ENCODE measurements at places on chromosomes 16 and 17.

DNA sequence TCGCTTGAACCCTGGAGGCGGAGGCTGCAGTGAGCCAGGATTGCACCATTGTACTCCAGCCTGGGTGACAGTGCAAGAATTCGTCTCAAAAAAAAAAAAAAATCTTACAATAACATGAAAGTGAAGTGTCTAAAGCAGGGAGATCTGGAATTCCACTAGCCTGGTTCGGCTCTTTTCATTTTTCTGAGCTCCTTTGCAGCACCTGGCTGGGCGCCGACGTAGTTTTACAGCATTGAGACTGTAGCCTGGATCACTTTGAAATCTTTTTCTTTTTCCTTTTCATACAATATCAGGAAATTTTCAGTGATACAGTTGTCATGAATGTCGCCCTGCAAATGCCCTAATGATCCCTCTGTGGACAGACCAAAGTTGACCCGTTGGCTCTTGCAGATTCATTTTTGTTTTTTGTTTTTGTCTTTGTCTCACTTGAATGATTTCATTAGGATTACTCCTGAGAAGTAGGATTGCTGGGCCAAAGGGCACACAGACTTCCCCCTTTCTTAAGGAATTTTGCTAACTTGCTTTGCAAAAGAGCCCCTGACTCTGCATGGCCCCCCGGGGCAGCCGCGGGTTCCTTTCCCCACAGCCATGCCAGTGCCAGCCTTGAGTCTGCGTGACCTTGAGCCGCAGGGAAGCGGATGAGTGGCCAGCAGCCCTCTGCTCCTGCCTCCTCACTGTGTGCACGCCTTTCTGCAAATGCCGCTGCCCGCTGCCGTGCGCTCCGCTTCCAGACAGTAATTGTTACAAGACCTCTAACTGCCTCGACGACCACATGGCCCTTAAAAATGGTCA is 28.0 kb downstream of the CRISPLD2 start:
- no peak for DNase-seq

DNA sequence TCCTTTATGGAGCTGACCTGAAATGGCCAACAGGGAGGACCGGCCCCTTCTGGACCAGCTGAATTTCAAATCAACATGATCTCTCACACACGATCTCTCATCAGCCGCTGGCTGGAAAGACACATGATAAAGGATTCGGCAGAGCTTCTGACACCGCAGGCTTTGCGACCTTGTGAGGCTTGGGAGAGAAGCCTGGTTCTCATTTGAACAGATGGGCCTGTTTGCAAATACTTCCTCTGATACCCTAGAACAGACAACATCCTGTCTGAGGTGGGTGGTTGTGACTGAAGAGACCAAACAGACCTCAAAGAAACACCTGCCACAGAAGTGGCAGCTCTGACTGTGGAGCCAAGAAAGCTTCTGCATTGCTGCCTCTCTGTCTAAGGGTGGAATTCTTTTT is 77.9 kb upstream of the SDK2 start:
- no peak for DNase-seq

- no peak for DNase-seq
Measured at GRCh38 chr17:17445296-17445924, 31.4 kb upstream of the MED9 start.

GRCh38 chr16:53506254-53506653 is 3.2 kb upstream of the AKTIP start:
- DNase-seq = no peak

GRCh38 chr16:85210423-85211169 is 98.3 kb upstream of the CIBAR2 start:
- no peak for DNase-seq

- peak; percentile 88 for DNase-seq
Measured at GRCh38 chr16:46787909-46788308, 39.8 kb upstream of the MYLK3 start.

- peak; percentile 50 for DNase-seq
Measured at GRCh38 chr16:2212362-2213324, 2.0 kb upstream of the BRICD5 start.

DNA sequence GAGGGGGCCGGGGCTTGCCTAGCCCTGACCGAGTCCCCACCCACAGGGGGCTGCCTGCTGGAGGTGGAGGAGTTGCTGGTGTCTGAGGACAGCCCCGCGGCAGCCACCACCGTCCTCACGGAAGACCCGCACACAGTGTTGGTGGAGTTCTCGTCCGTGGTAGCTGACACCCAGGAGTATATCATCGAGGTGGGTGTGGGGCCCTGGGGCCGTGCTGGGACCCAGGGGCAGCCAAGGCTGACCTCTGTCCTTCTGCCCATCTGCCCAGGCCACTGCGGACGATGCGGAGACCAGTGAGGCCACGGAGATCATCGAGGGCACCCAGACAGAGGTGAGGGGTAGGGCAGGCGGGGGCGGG is 1.5 kb upstream of the DNASE1L2 start:
- no peak for DNase-seq

DNA sequence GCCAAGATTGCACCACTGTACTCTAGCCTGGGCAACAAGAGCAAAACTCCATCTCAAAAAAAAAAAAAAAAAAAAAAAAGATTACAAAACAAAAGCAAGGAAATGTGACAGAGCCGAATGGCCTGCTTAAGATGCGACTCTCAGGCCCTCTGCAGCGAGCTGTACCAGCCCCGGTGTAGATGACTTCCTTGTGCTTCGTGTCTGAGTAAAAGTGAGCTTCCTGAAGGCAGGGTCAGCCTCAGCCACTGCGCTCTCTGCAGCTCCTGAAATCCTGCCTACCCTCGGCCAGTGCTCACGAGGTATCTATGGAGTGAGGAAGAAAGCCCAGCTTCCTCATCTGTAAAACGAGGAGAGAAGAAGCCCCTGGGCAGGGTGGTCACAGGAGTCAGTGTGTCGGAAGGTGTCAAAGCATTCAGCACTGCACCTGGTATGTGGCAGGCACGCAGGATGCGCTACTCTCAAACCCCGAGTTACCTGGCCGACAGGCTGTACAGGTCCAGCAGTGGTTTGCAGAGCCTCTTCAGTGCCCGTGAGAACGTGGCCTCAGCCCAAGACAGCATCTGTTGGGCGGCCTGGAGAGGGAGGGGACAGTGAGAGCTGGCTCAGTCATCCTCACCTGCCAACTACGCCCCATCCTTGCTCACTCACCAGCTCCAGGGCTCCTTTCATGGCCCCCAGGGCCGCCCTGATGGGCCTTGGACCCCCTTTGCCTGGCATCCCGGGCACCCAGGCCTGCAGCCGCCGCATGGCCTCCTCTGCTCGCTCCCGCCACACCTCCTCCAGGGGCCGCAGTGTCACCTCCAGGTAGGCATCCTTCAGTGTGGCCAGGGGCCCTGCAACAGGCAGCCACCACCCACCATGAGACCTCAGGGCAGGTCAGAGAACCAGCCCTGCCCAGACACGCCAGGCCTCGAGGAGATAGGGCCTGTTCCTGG is 44.6 kb downstream of the RMI2 start:
- DNase-seq = peak; percentile 49

DNA sequence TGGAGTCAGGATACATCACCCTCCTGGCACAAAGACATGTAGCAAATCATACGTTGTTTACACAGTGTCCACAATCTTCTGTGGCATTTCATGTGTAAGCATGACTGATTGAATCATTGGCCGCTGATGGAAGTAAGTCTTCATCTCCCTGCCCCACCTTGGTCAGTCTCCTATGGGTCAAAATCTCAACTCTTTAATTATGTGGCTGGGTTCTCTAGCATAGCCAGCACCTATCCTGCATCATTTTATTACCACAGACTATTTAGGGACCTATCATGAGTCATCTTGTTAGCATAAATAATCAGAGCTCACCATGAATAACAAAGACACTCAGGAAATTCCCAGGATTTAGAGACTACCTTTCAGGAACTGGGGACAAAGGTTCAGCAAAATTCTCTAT is 15.9 kb downstream of the TANC2 start:
- DNase-seq = no peak

DNA sequence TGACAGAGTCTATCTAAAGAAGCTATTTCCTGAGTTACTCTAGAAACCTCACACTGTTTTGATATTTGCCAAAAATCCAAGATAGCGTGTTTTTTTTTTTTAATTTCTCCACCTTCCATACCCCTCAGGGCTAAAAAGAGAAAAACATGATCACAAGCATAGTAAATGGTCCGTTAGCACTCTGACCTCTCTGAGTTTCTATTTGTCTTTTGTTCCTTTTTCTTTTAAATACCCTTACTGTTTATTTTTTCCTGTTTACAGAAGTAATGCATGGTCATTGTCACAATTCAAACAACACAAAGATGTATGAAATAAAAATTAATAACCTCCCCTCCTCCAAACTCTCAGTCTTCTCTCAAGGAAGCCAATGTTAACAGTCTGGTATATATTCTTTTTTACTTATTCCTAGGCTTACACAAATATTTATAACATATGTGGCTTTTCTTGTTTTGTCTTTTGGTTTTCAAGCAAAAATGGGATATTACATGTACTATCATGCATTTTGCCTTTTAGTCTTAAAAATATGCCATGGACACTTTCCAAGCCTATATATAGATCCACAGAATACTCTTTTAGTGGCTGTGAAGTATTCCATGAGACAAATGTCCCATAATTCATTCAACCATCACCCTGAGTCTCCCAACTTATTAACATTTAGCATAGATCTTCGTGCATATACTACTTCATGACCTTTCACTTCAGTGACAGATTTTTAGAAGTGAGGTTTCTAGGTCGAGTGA is 3.1 kb downstream of the SKAP1 start:
- no peak for DNase-seq

GRCh38 chr16:49554681-49555080 is 181.1 kb downstream of the C16orf78 start:
- DNase-seq = no peak

DNA sequence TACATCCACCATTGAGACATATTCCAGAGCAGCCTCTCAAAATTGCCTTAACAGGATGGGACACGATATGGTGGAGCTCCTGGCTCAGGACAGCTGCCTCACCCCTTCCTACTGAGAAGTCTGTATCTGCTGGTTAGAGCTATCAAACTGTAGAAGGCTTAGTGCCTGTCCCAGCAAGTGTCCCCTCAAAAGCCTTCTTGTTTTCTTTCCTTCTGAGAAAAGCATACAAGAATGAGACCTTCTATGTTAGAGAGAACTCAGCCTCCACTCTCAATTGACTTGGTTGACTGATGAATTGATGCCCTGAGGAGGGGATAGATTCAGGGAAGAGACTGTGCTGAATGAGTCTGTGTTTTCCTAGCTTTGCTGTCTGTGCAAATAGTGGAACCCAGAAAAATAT is 2020.9 kb downstream of the TP53TG3F start:
- no peak for DNase-seq

DNA sequence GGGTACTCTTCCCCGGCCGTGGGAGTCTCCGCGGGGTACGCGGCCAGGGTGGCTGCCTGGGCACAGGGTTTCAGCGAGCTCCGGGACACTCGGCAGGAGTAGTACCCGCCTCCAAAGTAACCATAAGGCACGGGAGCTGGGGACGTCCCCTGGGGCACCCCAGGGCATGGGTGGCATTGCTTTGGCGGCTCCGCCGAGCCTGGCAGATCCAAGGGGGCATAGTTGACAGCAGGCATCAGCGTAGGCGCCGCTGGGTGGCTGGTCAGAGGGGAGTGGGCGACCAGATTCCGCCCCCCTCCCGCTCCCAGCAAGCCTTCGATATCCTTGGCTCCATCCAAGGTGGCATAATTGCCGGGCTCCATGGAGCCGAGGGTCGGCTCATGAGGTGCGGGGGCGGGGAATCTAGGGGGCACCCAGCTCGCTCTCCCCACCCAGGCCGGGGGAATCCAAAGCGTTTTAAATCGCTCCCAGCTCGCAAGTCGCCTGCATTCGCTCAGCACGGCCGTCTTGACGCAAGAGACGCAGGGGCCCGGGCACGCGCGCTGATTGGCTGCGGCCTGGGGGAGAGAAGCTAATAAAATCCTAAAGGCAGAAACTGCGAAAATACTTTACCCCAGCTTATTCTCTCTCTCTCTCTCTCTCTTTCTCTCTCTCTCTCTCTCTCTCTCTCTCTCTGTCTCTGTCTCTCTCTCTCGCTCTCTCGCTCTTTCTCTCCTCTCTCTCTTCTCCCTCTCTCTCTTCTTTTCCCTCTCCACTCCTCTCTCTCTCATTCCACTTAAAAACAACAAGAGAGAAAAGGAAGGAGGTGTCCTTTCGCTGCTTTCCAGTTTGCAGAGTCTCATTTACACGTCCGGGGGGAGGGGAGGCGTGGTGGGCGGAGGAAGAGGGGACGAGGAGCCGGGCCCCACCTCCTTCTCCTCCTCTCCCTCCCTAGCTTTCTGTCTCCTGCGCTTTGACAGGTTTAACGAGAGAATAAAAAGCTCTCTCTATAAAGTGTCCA is at the start of gene HOXB13:
TSS of gene HOXB13 (minus strand) at position 519 of the 1,000 bp plus-strand sequence. CDS start at position 362, 157 bp downstream.
- no peak for DNase-seq

- no peak for DNase-seq
Measured at GRCh38 chr17:38569701-38570512, 35.8 kb downstream of the SRCIN1 start.

DNA sequence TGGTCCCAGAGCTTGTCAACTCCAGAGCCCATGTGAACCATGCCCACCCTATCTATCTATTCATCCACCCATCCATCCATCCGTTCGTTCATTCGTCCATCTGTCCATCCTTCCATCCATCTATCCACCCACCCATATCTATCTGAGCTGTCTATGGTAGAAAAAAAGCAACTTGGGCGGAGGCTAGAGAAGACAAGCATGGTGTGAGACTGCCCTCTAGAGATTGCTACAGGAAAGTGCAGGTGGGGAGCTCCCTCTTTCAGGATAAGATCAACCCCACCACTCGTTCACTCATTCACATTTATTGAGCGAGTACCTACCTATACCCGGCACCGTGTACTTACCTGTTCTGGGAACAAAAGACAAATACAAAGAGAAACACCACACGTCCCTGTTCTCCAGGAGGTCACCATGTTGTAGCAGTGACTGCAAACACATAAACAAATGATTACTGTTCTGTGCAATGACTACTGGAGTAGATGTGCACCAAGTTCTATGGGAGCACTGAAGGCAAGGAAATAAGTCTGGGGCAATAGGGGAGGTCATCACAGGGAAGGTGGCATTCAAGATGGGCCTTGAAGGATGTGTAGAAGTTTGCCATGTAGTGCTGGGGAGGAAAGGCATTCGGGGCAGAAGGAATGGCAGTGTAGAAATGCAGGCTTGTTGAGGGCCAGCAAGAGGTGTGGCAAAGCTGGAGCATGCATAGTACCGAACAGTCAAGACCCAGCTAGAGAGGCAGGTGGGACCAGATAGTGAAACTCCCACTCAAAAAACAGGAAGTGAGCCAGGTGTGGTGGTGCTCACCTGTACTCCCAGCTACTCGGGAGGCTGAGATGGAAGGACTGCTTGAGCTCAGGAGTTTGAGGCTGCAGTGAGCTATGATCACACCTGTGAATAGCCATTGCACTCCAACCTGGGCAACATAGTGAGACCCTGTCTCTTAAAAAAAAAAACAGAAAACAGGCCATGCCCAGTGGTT is 13.4 kb upstream of the ATP5MC1 start:
- DNase-seq = peak; percentile 63

DNA sequence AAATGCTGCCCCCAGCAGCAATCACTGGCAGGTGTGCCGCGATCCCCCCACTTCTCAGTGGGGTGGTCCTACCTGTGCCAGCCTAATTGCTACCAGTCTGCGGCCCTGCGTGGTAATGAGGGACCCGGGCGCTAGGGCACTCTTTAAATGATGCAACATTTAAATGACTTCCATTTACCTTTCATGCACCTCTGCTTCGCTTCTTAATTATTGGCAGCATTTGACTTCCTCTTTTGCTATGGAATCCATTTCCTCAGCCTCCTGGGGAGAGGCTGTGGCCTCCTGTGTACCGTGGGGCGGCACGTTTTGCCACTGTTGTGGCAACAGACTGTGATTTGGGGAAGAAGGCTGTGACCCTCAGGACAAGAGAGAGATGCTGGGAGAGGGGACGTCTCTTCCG is 86.1 kb downstream of the RPA1 start:
- DNase-seq = no peak

Data from MV-4-11 (cell line).